ENCODE measurements at places on chromosomes 11 and 22.

- DNase-seq, result no peak
These were observed 11.8 kb downstream of the CELSR1 start for GRCh38 chr22:46525389-46526243.

DNA sequence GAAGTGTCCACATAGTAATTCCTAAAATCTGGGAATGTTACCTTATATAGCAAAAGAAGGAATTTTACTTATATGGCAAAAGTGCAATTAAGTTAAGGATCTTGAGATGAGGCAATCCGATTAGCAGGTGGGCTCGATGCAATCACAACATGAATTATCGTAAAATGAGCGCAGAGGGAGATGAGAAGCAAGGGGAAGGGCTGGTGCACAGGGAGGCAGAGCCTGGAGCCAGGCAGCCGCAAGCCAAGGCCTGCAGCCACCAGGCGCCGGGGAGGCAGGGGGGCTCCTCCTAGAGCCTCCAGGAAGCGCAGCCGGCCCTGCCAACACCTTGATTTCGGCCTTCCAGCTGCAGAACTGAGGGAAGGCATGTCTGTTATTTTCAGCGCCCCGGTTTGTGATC, 85.7 kb downstream of the CELSR1 start:
- no peak for DNase-seq

GRCh38 chr11:103488031-103488461, 378.8 kb downstream of the DYNC2H1 start:
- no peak for DNase-seq

DNA sequence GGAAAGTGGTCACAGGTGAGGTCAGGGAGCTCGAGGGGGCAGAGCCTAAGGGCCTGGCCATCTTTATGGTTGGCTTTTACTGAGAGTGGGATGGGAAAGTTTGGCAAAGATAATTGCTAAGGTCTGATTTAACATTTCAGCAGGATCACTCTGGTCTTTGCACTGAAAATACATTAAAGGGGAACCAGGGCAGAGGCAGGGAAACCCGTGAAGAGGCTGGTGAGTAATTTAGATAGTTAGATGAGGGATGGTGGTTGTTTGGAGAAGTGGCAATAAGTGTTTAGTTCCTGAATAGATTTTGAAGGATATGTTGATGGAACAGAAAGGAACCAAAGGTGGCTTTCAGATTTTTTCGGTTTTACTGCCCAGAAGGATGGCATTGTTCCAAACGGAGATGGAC, 50.8 kb downstream of the SCN3B start:
- no peak for DNase-seq

GRCh38 chr22:28903729-28904128, 20.4 kb downstream of the ZNRF3 start:
- no peak for DNase-seq
